ENCODE measurements at places on chromosomes 5 and 9.

DNA sequence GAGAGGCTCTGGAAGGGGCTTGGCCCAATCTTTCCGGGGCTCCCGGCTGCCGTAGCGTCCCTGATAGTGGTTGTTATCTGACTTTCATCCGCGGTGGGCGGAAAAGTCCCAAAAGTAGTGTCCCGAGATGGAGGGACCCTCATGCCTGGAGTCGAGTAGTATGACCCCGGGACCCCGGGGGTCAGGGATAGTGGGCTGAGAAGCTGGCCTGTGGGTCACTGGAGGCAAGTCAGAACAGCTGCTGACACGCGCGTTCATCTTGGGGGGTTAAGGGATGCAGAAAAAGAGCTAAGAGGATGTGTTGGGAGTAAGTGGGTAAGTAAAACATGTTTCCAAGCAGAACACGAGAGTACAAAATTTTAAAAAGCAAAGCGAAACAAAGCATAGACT lies 123.4 kb downstream of the TMEM161B start:
- DNase-seq: no peak

GRCh38 chr5:123790226-123790625 lies 278.2 kb downstream of the CSNK1G3 start:
- no peak for DNase-seq

- DNase-seq: no peak
These were observed 145.3 kb upstream of the ADCY2 start for GRCh38 chr5:7250611-7251010.

DNA sequence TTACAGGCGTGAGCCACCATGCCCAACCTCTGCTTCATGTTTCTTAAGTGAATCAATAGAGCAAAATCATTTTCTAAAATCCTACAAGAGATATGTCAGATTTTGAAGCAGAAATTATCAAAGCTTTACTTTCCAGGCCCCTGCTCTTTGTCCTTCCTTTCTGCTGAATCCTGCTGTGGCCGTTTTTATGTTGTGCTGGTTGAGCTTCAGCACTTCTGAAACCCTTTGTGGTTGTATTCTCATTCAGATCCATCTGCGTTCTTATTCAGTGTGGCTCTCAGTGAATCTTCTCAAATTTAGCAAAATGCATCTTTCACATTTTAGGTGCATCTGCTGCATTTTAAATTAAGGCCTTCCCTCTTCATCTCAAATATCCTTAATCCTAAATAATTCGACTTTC lies 26.0 kb downstream of the JMY start:
- no peak for DNase-seq

- DNase-seq: no peak
These were observed 31.6 kb upstream of the ANKRD18A start for GRCh38 chr9:38652044-38652443.

DNA sequence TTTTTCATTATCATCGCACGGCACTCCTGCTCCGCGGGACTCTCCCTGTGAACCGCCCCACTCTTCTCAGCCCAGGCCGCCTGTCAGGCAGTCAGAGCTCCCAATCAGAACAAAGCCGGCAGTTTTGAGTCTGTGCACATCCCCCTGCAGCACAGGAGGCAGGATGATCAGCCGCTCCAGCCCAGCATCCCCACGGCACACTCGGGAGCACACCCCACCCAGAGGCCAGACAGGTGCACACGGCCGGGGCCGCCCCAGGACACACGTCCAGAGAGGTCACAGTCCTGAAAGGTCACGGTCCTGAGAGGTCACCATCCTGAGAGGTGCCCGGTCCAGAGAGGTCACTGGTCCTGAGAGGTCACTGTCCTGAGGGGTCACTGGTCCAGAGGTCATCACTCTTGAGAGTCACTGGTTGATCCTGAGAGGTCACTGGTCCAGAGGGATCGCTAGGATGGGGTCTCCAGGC lies 8.4 kb downstream of the TPPP start:
- DNase-seq: no peak

GRCh38 chr5:72651779-72652178 lies 144.6 kb upstream of the ZNF366 start:
- no peak for DNase-seq

GRCh38 chr9:137042751-137043727 lies 2.9 kb downstream of the NPDC1 start:
- DNase-seq: no peak

GRCh38 chr5:148965511-148966265 lies 97.2 kb downstream of the SH3TC2 start:
- no peak for DNase-seq

DNA sequence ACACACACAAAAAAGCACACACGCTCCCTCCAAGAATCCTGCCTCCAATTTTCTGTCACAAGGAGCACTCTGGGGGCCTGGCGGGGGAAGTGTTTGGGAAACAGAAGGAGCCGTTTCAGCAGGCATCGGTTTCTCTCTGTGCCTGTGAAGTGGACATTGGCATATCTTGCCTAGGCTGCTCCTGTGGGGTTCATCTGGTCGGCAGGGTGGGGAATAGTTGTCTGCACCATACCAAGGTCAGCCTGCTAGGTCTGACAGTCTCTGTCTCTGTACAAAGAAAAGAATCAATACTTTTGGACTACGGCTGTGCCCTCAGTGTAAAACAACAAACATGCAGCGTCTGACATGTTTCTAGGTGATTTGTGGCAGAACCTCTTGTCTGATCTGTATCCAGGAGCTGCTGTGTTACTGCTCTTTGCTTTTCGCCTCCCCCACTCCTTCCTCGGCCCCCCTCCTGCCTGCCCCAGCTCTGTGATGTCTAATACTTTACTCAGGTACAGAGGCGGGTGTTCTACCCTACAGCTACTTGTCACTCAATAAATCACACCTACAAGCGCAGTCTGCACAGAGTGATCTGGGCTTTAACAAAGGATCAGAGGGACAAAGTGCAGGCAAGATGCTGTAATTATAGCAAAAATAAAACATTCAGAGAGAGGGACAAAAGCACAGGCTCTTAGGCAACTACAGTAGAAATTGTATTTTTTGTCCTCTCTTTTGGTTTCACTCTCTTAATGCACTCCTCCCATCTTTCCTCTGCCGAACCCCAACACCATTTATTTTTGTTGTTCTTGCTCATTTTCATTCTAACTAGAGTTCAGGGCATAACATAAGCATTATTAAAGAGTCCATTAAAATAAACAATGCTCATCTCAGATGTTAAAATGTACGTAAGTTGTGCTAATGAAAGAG lies 216.7 kb downstream of the BNC2 start:
- DNase-seq: no peak

DNA sequence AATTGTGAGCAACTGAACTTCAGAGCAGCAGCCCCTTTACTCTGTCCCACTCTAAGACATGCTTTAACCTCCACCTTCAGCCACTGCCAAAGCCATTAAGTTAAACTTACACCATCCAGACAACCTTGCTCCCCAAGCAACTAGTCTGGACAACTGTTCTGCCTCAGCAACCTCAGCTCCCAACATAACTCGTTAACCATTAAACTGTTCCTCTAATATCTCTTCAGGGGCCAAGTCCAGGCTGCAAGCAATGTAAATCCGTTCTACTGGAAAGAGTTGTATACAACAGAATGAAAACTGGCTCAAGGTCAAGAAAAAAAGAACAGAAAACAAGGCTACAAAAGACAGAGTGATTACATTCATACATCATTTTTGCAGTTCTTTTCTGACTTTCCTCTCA lies 131.7 kb upstream of the TARS1 start:
- DNase-seq: no peak

GRCh38 chr5:82854956-82855355 lies 222.2 kb downstream of the TMEM167A start:
- DNase-seq: no peak

- DNase-seq: no peak
These were observed 312 bp downstream of the SET start for GRCh38 chr9:128689293-128689774.

GRCh38 chr5:1068895-1069719 lies 42.8 kb downstream of the SLC12A7 start:
- no peak for DNase-seq

DNA sequence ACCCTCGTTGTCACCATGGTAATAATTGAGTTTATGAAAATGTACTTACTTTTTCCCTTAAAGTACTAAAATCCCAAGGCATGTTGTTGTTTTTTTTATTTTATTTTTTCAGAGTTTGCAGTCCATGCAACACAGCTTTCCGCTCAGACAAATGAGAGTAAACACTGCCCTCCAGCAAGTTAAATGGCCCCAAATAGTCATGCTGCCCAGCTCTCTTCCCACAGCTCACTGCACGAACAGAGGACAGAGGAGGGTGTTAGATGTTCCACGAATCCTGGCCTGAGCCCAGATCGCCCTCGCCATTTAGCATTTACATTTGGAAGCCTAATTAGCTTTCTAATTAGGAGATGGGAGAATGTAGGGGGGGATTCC lies 1.9 kb downstream of the NIM1K start:
- no peak for DNase-seq

DNA sequence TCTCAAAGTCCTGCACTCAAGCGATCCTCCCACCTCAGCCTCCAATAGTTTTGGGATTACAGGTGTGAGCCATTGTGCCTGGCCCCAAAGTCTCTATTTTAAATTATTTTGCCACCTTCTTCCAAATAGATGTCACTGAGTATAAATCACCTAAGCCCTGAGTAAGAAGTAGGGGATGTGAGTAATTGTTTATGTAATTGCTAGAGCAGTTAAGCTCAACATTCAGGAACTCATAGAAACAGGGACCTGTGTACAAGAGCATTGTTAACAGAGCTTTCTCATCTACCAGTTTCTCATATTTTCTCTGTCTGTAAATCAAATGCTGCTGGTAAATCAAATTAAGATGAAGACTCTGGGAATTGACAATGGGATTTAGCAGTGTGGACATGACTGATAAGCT lies 26.3 kb downstream of the CDK7 start:
- DNase-seq: no peak

- DNase-seq: no peak
These were observed 222.9 kb upstream of the RIOK2 start for GRCh38 chr5:97405941-97406340.

- DNase-seq: no peak
These were observed 79.0 kb downstream of the MRPS30 start for GRCh38 chr5:44887722-44888121.

GRCh38 chr5:36844305-36844704 lies 32.3 kb upstream of the NIPBL start:
- no peak for DNase-seq

DNA sequence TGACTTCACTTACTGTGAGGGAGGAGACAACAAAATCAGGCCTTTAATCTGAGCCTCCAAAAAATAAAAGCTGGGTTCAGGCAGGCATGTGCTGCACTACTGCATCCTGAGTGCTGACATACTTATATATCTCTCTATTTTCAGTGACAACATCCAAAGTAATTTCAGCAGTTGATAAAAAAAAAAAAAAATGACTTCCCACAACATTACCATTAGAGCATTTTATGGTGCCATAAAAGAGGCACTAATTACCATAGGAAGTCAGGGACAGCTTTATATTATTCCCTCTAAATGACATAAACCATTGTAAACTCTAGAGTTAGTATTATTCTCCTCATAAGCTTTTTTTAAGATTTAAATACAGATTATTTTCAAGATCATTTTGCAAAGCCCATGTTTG lies 346.1 kb downstream of the SLCO4C1 start:
- no peak for DNase-seq

GRCh38 chr5:148107608-148108007 lies 43.8 kb downstream of the SPINK5 start:
- no peak for DNase-seq

DNA sequence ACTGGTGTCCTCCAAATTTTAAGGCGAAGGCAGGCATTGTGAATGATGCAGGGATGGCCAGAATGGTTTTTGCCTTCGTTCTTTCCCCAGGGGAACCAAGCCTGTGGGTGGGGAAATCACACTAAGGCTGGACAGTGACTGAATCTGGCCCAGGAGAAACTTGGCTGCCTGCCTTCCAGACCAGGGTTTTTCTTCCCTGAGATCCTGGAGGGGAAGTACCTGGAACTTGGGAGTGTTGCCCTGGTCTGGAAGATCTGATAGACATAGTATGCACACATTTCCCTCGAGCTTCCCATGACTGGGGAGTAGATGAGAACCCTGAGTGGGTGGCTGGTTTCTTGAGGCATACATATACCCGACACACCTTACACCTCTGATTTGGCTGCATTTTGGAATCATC lies 664 bp upstream of the IL11RA start:
- DNase-seq: no peak

DNA sequence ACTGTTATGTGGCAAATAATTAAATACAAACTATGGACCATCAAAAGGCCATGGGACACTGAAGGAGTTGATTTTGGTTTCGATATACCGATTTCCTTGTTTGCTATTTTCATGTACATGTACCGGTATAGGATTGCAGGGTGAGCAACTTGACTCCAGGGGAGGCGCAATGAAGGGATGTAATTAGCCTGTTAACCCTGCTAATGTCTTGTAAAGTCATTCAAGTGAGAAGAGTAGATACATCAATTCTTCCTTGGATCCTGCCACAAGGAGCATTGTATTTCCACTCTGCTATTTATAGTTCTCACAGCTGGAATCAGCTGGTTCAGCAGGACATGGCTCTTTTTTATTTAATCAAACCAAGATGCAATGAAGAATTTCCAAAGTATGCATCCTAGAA lies 102.0 kb downstream of the STK32A start:
- DNase-seq: no peak

GRCh38 chr5:159102311-159102934 lies 2.7 kb upstream of the EBF1 start:
- no peak for DNase-seq

DNA sequence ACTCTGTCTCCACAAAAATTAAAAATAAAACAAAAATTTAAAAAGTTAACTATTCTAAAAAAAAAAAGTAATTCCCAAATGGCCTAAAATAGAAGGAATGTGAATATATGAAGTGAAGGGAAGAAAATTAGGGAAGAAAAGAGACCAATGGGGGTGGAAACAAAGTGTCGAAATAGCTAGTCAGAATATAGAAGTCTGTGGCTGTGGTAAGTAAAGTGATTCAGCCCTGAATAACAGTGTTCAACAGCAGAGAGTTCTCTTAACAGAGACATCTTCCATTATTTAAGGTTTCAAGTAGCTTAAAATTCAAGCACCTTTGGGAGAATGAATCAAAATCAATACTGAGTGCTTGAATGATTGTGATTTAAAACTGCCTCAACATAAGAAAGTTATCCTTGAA lies 51.7 kb downstream of the LPAR1 start:
- DNase-seq: no peak

- DNase-seq: no peak
These were observed 127.7 kb downstream of the NR3C1 start for GRCh38 chr5:143275512-143276363.

- DNase-seq: no peak
These were observed 43.1 kb downstream of the ELL2 start for GRCh38 chr5:95918421-95919006.

- no peak for DNase-seq
These were observed 13.2 kb downstream of the TSC1 start for GRCh38 chr9:132931178-132931735.

DNA sequence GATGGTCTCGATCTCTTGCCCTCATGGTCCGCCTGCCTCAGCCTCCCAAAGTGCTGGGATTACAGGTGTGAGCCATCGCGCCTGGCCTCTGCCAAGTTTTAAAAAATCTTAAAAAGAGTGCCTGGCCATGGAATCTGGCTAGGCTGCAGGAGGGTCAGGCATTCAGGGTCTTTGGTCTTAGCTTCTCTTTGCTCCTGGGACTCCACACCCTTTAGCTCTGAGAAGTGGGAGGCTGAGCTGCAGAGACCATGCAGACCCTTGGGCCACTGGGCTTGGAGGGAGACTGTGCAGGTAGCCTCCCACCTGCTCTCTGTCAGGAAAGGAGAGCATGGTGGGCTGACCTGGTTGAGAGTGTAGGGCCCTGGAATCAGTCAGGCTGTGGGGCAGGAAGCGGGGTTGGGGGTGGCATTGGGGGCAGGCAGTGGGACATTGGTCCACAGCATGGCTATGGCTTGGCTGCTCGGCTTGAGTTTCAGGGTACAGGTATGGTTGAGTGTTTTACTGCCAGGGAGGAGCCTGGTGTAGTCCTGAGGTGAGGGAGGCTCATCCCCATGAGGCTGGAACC lies 20.8 kb downstream of the PHF2 start:
- no peak for DNase-seq
